Activated CD4-positive, CD25-positive, alpha-beta regulatory T cell treated with anti-CD3 and anti-CD28 coated beads, Interleukin-2, amount 50 U/mL, for 24 hours (primary cell): ENCODE measurements at places on chromosomes 6 and 20.

DNA sequence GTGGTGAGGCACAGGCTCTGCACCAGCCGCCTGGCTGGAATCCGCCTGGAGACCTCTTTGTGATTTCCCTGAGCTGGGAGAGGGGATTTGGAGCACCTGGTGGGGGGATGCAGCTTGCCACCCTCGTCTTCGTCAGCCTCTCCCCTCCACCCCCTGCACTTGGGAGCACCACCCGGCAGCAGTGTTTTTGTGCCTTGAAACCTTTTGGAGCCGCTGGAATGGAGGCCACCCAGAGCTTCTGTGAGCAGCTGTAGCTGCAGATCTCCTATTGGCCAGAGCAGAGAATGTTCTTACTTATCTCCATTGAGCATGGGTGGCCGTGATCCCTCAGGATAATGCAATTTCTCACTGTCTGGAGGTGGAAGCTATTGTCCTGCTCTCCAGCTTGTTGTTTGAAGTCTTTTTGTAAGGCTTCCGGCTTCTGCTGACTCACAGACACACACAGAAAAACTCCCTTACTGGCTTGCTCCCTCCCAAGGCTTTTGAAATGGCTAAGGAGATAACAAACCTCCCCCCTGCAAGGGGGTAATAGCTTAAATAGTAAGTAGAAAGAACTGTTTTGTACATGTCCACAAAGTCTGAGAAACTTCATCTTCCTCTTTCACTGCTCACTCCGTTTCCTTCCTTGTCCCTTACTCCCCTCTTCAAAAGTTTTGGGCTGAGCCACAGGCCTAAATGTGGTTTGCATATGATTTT lies 271.2 kb downstream of the PRL start:
- no peak for ATAC-seq

DNA sequence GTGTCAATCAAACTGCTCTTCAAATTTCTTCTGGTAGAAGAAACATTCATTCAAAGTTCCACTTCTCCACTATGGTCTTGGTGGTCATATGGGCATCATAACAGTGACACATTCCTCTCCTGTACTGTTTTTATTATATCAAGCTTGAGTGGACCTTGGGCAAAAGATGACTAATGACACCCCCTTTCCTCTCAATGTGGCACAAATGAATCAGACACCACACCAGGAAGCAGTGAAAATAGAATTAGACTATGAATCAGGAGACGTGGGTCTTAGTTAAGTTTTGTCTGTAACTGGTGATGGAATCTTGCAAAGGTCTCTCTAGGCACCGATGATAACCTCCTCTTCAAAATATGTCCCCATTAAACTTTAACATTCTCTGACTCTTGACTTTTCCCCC lies 9.0 kb upstream of the NRSN1 start:
- ATAC-seq, result no peak

DNA sequence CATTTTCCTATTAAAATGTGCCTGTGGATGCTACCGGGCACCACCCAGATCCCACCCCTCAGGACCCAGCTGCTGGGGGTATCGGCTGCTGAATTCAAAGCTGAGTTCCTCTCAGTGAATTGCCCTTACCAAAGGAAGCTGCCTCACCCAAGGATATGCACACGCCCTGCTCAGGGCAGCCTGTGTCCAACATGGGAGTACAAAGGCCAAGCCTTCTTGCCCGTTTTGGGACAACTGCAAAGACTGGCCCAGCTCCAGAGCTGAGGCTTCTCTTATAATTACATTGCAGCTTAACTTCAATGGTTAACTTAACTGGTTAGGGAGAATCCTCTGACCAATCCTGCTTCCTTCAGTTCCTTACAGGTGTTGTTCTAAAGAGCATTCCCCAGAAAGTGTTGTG lies 19.8 kb upstream of the FANCE start:
- no peak for ATAC-seq

DNA sequence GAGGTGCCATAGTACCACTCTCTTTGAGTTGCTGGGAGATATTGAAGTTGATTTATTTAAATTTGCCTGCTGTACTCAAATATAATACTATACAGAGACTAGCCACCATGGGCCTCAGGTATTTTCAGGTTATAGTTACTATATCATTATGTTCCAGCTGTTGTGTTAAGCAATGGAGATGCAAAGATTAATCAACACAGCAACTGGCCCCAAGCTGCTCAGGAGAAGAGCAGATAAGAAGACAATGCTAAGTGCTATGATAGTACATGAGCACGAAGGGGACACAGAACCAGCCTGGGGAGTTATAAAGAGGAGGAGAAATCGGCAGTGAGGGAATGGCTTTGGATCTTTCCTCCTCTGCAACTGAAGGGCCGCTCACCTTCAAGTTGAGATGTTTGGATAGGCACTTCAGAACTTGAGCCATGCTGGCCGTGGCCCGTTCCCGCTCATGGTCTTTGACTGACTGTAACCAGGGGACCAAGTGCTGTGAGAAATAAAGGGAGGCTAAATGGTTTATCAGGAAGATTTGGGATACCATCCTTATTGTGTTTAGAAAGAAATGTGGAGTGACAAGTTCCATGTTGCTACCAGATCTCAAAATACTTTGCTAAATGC lies 24.3 kb upstream of the RPN2 start:
- ATAC-seq, result no peak

DNA sequence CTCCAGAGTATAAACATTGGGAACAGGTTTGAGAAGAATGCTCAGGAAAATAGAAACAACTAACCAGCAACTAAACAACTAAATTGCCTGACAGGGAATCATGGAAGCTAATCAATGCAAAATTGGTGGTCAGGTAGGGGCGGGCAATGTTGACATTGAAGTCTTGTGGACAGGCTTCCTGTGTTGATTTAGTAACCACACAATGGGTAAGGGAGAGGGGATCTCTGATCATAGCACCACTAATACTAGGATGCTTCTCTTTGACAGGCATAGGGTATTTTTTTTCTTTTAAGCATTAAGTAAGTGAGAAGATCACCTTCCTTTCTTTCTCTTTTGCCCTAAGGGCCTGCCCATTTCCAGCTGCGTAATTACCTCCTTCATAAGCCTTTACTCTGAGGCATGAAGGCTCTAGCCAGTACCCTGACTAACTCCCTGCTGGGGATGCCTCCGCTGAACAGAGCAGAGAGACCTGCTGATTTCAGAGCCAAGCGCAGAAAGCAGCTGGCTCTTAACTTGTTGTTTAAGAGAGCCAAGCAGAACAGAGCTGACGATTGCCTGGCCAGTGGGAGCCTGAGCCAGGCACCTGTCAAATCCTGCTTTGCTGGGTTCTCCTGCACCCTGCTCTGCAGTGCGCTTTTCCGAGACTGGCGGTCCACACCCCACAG lies 118.7 kb downstream of the BMP2 start:
- ATAC-seq, result no peak

DNA sequence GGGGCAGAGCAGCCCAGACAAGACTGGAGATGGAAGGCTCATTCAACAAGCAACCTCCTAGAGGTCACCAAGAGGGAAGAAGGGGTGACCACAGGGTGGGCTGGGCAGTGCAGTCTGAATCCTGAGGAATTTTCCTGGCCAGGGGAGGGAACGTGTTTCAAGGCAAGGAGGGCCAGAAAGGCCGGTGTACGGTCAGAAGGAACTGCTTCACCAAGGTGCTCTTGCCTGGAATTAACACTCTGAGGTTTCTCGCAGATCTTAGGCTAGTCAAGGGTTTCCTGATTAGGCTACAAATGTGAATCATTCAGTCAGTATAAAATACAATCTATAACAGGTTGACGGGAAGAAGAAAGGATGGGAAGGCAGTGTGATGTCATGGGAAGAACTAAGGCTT lies 199.3 kb downstream of the LRFN2 start:
- no peak for ATAC-seq

GRCh38 chr6:128284128-128284527 lies 236.3 kb downstream of the PTPRK start:
- no peak for ATAC-seq

GRCh38 chr20:58655328-58656107 lies 4.4 kb downstream of the STX16 start:
- ATAC-seq, result no peak

GRCh38 chr20:50029697-50030461 lies 47.1 kb downstream of the SNAI1 start:
- ATAC-seq, result no peak

GRCh38 chr6:37819802-37820717 lies 533 bp downstream of the ZFAND3 start:
- peak; percentile 14 for ATAC-seq

DNA sequence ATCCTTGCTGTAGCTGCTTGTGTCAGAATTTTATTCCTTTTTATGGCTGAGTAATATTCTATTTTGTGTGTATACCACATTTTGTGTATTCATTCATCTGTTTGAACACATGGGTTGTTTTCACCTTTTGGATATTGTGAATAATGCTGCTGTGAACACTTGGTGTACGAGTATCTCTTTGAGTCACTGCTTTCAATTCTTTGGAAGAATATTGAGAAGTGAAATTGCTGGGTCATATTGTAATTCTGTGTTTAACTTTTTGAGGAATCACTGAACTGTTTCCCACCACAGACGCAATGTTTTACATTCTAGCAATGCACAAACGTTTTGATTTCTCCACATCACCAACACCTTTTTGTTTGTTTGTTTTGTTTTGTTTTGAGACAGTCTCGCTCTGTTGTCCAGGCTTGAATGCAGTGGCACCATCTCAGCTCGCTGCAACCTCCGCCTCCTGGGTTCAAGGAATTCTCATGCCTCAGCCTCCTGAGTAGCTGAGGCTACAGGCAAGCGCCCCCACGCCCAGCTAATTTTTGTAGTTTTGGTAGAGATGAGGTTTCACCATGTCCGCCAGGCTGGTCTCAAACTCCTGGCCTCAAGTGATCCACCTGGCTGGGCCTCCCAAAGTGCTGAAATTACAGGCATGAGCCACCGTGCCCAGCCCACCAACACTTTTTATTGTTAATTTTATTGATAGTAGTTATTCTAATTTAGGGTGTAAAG lies 21.7 kb downstream of the CPXM1 start:
- ATAC-seq, result no peak

DNA sequence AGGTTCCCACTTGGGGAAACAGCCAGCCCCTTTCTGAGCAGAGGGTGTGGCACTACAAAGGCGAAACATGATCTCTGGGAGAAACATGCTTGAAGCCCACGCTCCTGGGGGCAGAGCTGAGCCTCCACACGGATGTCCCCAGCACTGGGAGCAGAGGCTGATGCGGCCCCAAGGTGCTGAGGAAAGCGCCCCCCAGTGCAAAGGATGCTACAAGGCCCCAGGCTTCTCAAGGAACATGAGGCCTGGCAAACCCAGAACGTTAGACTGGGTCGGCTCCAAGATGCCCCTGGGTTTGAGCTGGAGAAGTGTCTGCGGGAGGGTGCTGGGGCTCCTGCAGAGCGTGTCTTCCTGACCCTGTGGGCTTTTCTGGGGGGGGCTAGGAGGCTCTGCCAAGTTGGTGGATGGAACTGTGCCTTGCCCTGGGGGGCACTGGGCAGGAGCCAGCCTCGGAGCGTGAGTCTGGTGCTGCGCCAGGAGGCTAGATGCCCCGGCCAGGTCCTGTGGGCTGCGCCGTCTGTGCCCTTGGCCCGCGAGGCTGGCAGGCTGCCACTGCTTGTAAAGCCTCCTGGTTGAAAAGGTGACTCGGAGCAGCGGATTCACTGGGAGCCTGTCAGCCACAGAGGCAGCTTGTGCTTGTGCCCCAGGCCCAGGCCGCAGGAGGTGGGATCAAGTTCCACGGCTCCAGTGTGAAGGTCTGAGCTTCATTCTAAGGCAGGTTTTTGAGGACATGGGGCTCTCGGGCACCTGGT lies 8.1 kb downstream of the SYNJ2 start:
- no peak for ATAC-seq

GRCh38 chr6:67009818-67010217 lies 1302.8 kb upstream of the EYS start:
- no peak for ATAC-seq

- peak; percentile 57 for ATAC-seq
Observed at GRCh38 chr6:134636186-134636799, 313.6 kb downstream of the ALDH8A1 start.

GRCh38 chr20:53940907-53941545 lies 129.4 kb downstream of the BCAS1 start:
- ATAC-seq, result no peak

- ATAC-seq, result no peak
Observed at GRCh38 chr6:126614642-126615504, 275.0 kb downstream of the CENPW start.

DNA sequence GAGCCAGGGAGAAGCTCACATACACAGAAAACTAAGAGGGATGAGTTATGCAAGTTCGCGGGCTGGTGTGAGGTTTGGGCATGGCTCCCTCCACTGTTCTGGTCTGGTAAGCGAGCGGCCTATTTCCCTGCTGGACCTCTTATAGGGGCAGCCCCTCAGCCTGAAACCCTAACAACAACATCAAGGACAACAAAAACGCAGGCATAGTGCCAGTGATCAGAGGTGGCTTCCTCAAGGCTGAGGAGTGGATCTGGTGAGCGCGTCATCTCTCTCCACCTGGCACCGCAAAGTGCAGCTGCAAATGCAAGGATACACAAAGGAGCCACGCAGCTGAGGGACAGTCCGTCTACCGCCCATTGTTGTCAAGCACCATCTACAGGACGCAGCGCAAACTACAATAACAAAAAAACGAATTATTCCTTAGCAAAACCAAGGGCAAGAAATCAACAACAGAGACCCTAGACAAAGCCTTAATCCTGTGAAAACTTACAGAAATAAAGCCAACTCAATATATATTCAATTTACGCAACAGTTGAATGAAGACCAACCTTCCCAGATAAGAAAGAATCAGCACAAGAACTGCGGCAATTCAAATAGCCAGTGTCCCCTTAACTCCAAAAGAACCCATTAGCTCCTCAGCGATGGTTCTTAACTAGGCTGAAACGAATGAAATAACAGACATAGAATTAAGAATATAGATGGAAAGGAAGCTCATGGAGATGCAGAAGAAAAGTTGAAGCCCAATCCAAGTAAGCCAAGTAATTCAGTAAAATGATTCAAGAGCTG lies 9.2 kb upstream of the DEFB110 start:
- no peak for ATAC-seq

- no peak for ATAC-seq
Observed at GRCh38 chr6:134621858-134622257, 303.9 kb upstream of the SGK1 start.
